Activated CD4-positive, alpha-beta T cell treated with anti-CD3 and anti-CD28 coated beads for 1 hour (primary cell): ENCODE measurements at places on chromosomes 12 and 14.

DNA sequence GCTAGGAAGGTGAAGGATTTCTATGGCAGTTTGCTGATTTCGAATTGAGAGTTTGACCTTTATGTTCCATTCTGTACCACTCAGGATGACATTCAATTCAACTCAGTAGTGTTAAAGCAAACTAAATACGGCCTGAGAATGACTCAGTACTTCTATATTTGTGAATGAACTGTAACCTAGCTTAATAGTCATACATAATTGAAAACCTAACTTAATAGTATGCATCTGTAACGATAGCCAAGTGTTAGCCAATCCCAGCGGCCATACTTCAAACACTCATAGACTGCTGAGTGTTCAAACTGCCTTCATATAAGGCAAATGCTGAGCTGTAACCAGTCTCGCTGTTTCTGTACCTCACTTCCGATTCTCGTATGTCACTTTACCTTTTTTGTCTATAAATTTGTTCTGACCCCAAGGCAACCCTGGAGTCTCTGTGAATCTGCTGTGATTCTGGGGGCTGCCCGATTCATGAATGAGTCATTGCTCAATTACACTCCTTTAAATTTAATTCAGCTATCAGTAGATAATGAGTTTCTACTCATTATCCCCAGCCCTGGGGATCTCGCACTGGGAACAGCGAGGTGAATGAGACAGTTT, 98.5 kb upstream of the SLC24A4 start:
- no peak for DNase-seq

DNA sequence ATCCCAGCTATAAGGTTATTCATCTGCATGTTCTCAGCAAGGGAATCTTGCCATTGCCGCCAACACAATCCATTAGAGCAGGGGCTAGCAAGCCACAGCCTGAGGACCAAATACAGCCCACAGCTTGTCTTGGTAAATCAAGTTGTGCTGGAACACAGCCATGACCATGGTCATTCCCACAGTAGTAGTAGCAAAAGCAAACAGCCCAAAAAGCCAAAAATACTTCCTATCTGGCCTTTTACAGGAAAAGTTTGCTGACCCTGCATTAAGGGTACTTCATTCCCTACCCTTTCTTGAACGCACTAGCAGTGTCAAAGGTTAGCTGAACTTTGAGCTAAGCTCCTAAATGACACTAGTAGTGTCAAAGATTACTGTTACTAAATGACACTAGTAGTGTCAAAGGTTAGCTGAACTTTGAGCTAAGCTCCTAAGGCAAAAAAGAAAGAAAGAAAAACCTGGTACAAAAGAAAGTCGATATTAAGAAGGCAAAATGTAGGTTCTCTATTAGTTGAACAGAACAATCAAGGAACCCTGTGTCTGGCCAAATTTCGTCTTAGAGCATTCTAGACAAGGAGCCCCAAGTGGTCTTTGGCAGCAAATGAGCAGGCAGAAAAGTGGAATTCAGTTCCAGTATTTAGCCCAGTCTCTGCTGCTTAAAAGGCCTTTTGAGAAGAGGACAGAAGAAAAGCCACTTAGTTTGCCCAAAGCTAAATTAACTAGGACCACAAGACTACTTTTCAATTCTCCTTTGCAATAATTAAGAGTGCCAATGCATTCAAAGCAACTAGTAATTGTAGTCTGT, 67.7 kb downstream of the NT5DC3 start:
- no peak for DNase-seq

GRCh38 chr12:116710370-116711150, 27.3 kb downstream of the SPRING1 start:
- DNase-seq, result no peak

GRCh38 chr12:97714107-97714563, 251.5 kb downstream of the RMST start:
- DNase-seq, result no peak

- no peak for DNase-seq
Observed at GRCh38 chr12:51059086-51059485, 11.0 kb downstream of the LETMD1 start.

- DNase-seq, result no peak
Observed at GRCh38 chr12:53181935-53182334, 1.2 kb upstream of the CSAD start.

- DNase-seq, result no peak
Observed at GRCh38 chr14:55761651-55762050, 181.6 kb downstream of the KTN1 start.

DNA sequence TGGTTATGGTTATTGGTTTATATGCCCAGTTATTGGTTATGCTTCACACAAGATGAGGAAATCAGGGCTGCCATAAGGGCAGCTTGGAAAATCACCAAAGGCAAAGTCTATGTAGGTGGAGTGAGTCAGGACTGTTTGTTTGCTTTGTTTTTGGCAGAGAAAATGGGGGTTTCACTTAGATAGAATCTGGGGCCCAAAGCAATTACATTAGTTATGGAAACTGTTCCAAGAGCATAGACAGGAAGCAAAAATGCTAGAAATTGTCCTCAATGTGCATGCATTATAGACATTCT, 2.2 kb downstream of the VAMP1 start:
- no peak for DNase-seq

DNA sequence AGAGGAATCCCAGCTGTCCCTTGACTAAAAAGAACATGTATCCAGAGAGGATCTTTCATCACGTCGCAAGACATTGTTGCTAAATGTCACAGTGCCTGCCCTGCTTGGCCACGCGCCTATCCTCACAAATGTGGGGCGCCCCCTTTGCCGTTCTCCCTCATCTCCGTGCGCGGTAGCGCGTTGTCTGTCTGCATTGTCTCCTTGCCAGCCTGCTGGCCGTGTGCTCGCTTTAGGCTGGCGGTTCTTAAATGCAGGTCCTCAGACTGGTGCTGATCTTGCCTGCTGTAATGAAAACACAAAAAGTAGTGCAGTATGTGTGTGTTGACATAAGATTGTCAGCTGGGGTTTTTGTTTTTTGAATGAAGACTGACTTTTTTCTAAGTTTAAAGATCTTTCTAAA, 198.2 kb upstream of the RGS6 start:
- DNase-seq, result no peak
